ENCODE measurements at places on chromosomes 7 and 10.

GRCh38 chr10:130807096-130807495 is 504.4 kb downstream of the TCERG1L start:
- DNase-seq: no peak

GRCh38 chr7:131152766-131153165 is 174.9 kb upstream of the MKLN1 start:
- no peak for DNase-seq

DNA sequence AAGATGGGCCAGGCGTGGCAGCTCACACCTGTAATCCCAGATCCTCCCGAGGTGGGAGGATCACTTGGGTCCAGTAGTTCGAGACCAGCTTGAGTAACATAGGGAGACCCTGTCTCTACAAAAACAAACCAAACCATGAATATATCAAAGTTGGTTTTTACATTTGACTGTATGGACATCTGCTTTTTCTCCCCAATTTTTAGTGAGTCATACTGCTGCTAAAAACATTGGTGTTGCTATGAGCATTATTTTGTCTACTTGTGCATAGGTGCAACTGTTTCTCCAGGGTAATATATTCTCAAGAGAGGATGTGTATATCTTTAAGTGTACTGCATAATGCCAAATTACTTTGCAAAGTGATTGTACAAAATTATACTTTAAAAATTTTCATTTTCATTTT is 769 bp upstream of the TMEM248 start:
- DNase-seq: no peak

GRCh38 chr7:18059171-18059570 is 31.5 kb upstream of the PRPS1L1 start:
- DNase-seq: no peak

- DNase-seq: no peak
These were observed 59.0 kb upstream of the FGL2 start for GRCh38 chr7:77258593-77258992.

DNA sequence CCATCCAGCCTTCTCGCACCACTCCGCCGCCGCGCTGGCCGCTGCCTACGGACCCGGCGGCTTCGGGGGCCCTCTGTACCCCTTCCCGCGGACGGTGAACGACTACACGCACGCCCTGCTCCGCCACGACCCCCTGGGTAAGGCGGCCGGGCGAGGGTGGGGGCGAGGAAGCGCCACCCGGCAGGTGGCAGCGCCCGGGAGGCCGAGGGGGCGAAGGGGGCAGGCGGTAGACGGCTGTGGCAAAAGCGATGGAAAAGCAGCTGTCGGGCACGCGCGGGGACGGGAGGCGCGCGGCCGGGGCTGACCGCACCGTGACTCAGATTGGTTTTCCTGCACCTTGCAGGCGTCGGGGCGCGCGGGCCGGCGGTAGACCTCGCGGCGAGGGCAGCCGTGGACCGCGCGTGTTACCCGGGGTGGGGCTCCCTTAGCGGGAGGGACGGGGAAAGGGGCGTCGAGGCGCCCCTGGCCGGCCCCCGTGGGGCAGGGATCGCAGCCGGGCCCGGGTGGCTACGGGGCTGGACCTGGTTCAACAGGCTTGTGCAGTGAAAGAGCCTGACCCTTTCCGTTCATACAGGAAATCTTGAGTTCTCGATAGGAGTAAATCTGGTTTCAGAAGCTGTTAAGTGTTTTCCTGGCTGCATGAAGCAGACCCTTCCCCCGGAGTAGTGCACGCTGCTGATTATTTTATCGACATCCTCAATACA is 608 bp downstream of the HHEX start:
- DNase-seq: peak; percentile 64

DNA sequence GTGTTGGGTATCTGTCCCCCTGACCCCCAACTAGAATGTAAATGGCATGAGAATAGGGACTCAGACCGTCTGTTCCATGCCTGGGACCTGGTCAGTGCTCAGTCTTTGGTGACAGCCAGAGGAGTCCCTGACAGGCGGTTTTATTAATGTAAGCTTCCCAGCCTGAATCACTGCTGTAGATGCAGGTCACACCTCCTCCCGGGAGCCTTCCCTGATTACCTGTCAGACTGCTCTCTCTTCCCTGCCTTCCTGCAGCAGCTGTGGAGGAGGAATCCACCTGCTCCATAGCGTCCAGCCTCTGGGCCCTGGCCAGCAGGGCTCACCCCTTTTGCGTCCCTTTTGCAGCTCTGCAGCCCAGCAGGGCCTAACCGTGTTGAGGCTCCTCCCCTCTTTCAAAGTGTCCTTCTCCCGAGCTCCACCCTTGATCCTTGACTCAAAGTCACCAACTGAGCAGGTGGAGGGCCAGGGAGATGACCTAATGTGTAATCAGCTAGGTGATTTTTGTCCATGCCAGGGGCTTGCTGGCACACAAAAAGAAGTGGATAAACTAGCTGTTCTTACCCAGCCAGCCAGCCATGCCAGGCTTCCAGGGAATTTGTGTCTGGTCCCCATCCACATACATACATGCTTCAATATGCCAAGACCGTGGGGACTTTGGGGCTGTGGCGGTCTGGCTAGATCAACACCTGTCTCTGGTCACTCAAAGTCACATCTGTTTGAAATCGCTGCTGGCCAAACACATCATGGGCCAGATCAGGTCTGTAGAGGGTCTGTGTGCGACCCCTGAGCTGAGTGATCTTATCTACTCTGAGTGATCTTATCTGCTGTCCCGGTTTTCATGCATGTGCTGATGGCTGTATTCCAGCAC is 195.1 kb downstream of the CCDC3 start:
- no peak for DNase-seq

DNA sequence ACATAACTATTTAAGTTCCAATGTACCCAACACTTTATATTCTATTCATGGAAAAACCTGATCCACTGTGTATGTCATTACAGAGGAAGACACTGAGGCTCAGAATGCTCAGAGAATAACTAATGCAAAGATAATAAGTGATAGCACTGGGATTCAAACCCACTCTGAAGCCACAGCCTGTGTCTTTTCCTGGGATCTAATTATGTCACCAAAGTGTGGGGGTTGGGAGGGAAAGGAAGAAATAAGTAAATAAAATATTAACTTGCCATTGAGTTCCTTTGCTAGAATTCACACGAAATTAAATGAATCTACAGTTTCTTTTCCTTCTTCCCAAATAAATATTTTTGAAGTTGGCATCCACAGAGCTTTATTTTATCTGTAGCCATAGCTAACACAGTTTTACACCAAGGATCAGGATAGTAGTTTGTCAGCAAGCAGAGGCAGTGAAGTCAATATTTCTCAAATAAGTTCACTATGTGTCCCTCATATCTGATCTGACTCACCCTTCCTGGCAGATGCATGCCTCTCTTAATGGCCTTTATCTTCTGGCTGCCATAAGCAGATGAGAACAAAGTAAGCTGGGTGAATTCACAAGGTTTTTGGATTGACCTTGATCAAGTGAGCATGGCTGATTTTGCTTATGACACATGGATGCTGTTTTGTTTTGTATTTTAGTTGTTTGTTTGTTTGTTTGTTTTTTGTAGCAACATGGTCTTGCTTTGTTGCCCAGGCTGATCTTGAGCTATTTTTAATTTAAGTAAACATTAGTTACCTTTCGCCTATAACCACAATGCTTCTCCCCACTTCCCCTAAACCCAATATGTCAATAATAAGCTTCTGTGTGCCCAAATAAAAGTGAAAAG is 6.3 kb downstream of the RAPGEF5 start:
- DNase-seq: peak; percentile 62

- DNase-seq: peak; percentile 78
These were observed 44.8 kb upstream of the DMBT1 start for GRCh38 chr10:122515588-122516231.

- peak; percentile 22 for DNase-seq
These were observed 110.8 kb upstream of the PPP2R2D start for GRCh38 chr10:131790021-131790420.

GRCh38 chr10:60149003-60149402 is 240.7 kb downstream of the ANK3 start:
- no peak for DNase-seq

- no peak for DNase-seq
These were observed 22.4 kb upstream of the FOXK1 start for GRCh38 chr7:4659551-4660286.

DNA sequence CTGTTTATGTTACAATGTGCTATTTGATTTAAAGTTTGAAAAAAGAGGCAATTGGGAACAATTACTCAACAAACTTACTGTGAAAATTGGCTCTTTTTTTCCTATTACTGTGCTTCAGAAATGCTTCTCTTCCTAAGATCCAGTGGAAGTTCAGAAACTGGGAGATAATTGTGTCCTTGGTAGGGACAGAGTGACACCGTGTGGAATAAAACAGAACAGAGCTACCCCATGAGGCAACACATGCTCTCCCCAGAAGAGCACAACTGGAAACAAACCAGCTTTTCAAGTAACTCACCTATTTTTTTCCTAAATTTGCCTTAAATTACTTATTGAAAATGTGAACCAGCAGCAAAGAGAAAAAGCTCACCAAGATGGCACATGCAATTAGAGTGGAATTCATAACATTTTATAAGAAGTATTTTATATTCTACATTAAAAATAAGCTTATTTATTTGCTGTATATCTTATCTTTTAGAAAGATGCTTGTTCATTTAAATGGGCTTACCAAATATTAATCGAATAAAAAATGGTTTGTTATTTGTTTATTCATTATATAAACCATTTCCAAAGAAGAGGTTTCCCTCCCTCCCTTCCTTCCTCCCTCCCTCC is 346.1 kb upstream of the ANKRD30A start:
- peak; percentile 50 for DNase-seq

DNA sequence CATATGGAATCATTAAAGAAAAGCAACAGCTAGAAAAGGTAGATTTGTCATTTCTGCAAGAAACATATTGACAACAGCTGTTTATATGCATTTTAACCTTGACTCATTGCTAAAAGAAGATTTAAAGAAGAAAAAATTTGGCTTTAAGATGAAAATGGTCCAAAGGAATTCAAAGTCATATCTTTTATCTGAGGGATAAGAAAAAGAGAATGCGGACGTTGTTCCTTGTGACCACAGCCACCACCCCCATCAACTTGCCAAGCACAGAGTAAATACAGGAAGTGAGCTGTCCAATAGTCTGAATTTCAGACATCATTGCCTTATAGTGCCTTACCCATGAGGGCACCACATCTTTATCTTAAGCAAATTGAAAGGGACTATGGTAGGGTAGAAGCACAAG is 7.3 kb upstream of the CRPPA start:
- no peak for DNase-seq

DNA sequence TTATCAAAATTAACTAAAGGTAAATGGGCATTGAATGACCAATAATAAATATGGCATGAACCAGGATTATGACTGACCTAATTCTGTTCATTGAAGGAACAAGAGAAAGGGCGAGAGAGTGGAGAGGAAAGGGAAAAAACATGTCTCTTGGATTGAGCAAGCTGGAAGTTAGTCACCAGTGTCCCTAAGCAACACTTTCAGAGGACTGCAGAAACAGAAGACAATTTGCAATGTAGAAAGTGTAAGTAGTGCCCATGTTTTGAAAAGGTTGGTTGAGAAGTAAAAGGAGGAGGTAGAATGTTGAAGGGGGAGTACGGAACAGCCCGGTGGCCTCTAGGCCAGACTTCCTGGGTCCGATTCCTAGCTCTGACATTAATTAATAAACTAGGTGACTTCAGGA is 94.6 kb downstream of the FAS start:
- no peak for DNase-seq

DNA sequence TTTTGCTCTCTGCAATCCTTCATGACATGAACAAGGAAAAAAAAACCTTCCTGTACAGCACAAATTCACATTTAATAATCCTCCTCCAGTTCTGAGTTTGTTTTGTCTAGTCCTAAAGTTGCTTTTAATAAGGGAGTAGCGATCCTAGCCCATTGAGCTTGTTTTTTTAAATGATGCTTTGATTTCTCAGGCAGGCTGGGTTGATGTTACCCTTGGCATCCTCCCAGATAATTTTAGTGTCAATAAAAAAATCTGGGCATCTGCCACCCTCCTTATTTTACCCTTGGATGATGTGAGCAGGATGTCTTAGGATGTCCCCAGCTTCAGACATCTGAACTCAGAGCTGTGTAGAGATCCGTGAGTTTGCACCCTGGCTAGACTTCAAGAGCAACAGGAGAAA is 33.9 kb upstream of the PROSER2 start:
- no peak for DNase-seq

GRCh38 chr7:131897790-131898165 is 341.4 kb upstream of the PODXL start:
- DNase-seq: no peak

GRCh38 chr10:105857268-105858264 is 1216.5 kb downstream of the SORCS3 start:
- DNase-seq: no peak

DNA sequence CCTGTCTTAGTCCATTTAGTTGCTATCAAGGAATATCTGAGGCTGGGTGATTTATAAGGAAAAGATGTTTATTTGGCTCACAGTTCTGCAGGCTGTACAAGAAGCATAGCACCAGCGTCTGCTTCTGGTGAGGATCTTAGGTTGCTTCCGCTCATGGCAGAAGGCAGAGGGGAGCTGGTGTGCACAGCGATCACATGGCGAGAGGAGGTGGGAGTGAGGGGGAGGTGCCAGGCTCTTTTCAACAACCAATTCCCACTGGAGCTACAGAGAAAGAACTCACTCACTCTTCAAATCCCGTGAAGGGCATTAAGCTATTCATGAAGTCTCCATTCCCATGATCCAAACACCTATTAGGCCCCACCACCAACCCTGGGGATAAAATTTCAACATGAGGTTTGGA is 371.6 kb downstream of the SH2D4B start:
- no peak for DNase-seq

- DNase-seq: no peak
These were observed 98.7 kb downstream of the CTBP2 start for GRCh38 chr10:125061557-125062226.

GRCh38 chr10:10919976-10920375 is 97.7 kb upstream of the CELF2 start:
- no peak for DNase-seq

Measured in SW480 (cell line).